ENCODE measurements at places on chromosomes 4 and X.
A peak's percentile ranks its signal among the peaks of the same experiment; 100 is the strongest.

DNA sequence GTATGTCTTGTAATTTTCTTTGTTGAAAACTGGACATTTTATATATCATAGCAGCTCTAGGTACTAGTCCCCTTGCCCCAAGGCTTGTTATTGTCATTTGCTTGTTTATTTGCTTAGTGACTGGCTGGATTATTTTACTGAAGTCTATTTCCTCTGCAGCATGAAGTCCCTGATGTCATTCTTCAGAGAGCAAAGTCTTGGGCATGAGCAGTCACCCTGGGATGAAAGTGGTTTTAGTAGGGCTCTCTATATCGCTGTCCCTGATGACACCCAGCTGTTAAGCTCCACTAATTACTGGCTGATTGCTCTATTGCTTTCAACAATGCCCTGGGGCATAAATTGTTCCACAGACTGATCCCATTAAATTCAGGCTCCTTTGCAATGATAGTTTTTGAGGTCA lies 113.5 kb upstream of the USP9X start:
- no peak for DNase-seq

- no peak for DNase-seq
Measured at GRCh38 chr4:91758487-91758886, 545.3 kb upstream of the GRID2 start.

DNA sequence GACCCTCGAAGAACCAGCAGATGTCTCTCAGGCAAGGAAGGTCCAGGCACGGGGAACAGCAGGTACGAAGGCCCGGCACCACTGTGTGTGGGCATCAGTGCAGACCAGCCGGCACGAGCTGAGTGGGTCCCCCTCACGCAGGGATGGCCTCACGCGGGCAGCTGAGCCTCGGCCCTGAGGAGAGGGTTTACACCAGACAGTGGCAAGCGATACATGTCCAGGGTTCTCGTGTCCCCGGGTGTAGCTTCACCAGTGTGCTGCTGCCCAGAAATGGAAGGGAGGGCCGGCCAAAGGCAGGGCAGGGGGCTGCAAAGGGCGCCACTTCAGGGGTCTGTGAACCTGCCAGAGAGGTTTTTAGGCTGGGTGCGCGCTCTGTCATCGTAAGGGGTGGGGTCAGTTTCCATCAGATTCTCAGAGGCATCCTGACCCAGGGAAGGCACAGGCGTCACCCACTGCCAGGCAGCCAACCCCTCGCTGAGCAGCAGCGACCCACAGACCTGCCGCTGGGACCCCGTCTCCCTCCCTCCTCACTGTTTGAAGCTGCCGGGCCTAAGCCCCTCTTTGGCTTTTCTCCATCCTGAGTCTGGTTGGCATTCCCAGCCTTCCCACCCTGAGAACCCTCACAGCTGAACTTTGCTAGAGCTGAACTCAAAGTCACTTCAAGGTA lies 107.0 kb downstream of the CPZ start:
- DNase-seq: no peak

GRCh38 chrX:37787423-37787869 lies 7.6 kb downstream of the CYBB start:
- no peak for DNase-seq

DNA sequence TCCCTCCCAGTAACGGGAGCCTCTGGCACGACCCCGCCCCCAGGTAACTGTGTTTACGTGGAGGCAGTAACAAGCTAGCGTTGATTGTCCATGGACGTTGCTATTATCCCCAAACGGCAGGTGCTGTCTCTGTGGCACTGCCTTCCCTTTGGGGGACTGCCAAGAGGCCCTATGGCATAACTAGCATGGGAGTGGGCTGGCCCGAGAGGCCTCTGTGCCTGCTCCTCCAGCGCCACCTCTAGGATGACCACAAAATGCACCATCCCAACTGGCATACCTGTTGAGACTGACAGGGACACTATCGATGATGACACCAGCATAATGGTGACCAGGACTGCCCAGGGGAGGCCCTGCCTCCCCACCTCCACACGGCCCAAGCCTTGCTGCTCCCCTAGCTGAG lies 1.5 kb downstream of the SRPK3 start:
- DNase-seq: no peak

GRCh38 chr4:122744229-122744628 lies 11.7 kb downstream of the BBS12 start:
- no peak for DNase-seq

GRCh38 chr4:80409809-80410208 lies 74.3 kb downstream of the CFAP299 start:
- DNase-seq: no peak

- DNase-seq: peak; percentile 21
Measured at GRCh38 chr4:80540785-80541469, 205.4 kb downstream of the CFAP299 start.

- no peak for DNase-seq
Measured at GRCh38 chrX:129523079-129523911, at the start of gene SMARCA1. SMARCA1 (minus strand) TSS chrX:129523490; CDS start chrX:129523370, 120 bp downstream.

GRCh38 chr4:1501754-1502500 lies 95.7 kb upstream of the NKX1-1 start:
- no peak for DNase-seq

GRCh38 chrX:109472939-109473735 lies 8.7 kb downstream of the GUCY2F start:
- no peak for DNase-seq

- no peak for DNase-seq
Measured at GRCh38 chrX:117959045-117959444, 157.6 kb downstream of the KLHL13 start.

GRCh38 chr4:113582737-113583136 lies 178.8 kb downstream of the CAMK2D start:
- DNase-seq: no peak

DNA sequence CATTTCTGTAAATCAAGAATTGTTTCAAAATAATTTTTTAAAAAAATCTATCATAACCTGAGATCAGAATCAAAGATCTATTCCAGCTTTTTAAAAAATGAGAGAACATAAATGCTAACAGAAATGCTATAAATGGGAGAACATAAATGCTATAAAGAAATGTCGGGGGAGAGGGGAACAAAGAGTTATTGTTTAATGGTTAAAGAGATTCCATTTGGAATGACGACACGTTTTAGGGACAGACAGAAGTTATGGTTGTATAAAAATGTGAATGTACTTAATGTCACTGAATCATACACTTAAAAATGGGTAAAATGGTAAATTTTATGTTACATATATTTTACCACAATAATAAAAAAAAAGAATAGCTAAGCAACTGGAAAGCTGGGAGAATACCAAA lies 127.1 kb downstream of the ATRX start:
- no peak for DNase-seq

- no peak for DNase-seq
Measured at GRCh38 chrX:75151827-75152592, 4.1 kb downstream of the ABCB7 start.

- DNase-seq: no peak
Measured at GRCh38 chr4:60805500-60806313, 394.4 kb upstream of the ADGRL3 start.

DNA sequence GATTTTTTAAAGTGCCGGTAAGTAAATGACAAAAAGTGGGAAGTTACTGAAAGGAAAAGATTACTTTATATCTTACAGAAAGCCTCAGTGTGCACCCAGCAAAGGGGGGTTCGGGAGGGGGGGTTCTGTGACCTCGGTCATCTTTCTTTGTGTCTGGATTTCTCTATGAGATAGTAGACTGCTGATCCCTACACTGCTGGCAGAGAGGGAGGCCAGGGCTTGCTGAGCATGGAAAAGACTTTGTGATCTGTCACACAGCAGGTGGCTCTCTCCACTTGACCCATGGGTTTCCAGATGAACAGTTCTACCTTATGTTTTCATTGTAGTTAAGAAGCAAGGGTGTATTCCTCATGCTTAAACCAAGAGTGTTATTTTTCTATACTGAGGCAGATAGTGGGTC lies 475.6 kb downstream of the PCDH10 start:
- no peak for DNase-seq

GRCh38 chr4:111330786-111331185 lies 707.9 kb upstream of the PITX2 start:
- DNase-seq: no peak

DNA sequence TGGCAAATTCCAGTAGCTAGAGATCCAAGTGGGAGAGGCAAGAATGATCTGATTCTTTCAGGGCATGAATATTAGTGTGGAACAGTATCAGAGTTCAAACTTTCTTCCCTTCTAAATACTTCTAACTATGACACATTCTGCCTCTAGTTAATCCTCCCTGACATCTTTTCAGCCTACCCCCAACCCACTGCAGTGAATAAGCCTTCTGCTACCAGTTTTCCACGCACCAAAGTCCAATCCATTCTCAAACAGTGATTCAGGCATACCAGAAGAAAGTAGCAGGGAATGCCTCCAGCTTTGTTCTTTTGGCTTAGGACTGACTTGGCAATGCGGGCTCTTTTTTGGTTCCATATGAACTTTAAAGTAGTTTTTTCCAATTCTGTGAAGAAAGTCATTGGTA lies 155.4 kb upstream of the FTHL17 start:
- DNase-seq: no peak

- no peak for DNase-seq
Measured at GRCh38 chr4:998096-998691, 5.0 kb upstream of the SLC26A1 start.

GRCh38 chr4:126630230-126630629 lies 1002.5 kb upstream of the INTU start:
- no peak for DNase-seq

DNA sequence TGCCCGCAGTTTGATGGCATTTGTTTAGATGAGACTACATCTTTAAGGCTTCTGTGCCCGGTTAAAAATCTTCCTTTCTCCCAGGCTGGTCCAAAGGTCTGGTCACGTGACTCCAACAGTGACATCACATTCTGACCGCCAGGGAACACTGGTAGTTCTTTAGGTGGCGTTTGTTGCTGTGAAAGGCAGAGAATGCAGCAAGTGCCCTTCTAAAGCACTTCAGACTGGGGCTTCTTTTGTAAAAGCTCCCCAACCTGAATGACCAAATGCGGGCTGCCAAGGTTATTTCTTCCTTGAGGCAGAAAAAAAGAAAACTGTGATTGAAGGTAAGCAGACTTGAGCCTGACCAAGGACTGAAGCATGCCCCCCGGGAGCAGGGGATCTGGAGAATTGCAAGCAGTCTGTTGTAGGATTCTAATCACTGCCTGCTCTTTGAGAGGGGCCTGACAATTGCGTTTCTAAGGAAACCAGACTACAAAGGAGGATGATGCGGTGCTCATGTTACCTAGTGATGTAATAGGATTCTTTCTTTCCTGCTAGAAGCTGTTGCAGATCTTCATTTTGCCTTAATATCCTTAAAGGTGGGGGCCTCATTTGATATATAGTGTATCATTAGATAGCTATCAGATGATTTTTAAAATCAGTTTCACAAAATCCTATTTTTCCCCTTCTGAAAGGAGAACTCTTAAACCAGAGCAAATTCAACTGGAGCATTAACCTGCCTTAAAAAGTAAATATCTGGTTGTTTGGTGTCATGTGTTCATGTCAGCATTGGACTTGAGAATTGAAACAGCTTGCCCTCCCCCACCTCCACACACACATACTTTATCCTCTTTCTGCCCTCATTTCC lies 133.1 kb downstream of the AKAP4 start:
- DNase-seq: no peak

DNA sequence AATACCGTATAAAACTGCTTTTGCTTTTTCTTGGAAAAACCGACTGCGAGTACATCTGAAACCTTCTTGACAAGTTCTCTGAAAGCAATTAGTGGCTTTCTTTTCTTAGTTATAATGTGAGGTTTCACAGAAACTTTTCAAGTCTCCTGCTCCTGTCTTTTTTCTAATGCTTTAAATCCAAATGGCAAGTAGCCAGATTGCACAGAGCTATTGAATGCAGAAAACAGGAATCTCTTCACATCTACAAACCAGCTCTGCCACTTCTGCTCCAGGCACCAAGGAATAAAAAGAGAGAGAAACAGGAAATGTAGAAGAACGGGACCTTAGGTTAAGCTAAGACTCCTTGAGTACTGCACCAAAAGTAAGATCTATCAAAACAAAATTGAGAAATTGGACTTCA lies 267.3 kb upstream of the TET2 start:
- DNase-seq: no peak

DNA sequence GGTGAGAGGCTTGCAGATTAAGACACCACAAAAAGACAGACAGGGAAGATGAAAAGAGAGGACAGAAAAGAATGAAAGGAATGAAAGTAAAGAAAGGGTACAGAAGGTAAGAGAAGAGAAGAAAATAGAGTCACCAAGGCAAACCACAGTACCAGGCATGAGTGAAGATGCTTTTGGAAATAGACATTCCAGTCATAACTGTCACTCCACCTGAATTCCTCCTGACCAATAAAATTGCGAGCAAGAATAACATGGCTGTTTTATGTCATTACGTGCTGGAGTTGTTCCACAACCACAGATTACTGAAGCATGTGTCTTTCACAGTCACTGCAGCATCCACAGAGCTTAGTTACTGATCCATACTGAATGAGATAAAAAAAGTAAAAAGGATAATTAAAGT lies 864.9 kb upstream of the SLIT2 start:
- DNase-seq: no peak

GRCh38 chrX:72060196-72060920 lies 71.4 kb downstream of the RTL5 start:
- DNase-seq: no peak

DNA sequence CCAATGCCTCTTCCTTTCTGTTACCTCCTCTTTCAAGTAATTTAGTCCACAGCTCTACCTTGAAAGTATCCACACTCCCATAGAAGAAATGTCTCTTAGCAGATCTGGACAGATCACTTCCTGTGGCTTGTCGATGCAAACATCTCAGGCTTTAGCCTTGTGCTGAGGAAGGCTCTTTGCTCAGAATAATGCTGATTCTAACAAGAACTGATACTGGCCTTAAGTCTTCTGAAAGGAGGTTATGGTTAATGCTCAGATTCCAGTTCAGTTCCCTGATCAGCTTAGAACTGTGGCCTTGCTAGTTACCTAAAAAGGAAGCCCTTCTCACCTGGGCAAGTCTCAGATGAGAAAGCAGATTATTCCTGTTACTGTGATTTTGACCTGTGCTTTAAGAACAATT lies 230.1 kb upstream of the FAT4 start:
- no peak for DNase-seq

DNA sequence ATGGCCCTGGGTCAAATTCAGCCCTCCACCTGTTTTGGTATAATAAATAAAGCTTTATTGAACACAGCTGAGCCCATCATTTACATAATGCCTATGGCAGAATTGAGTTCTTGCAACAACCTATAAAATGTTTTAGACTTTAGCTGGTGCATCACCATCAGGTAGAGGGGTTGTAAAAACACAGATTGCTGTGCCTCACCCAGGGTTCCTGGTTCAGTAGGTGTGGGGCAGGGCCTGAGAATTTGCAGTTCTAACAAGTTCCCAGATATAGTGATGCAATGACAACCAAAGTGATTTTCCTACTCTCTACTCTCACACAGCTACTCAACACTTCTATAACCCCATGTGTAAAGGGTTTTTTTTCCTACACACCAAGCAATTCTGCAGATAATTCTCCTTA lies 120.0 kb upstream of the EGFL6 start:
- no peak for DNase-seq

GRCh38 chrX:107107459-107107858 lies 11.2 kb downstream of the RBM41 start:
- no peak for DNase-seq

DNA sequence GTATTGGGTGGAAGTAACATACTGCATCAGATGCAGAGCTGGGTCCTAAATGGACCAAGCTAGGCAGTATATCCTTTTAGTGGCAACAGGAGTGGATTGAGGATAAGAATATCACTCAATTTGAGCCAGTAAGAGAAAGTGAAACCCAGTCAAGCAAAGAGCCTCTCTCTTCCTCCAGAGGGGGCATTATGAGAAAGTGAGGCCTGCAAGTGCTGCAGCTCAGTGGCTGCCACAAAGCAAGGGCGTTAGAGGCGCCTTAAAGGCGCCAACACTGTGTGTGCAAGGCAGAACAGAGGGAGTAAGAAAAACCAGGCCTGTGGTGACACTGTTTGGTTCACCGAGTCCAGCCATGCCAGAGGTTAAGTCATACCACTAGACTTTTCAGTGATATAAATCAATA lies 17.5 kb downstream of the STX18 start:
- peak; percentile 57 for DNase-seq

Measured in CD4-positive, alpha-beta T cell treated with Interleukin-12 subunit alpha and Interleukin-12 subunit beta, for 1 hour (primary cell).